ENCODE measurements at places on chromosomes 6 and 20.
A peak's percentile ranks its signal among the peaks of the same experiment; 100 is the strongest.

GRCh38 chr6:37979392-37980221, 160.1 kb downstream of the ZFAND3 start:
- no peak for DNase-seq

DNA sequence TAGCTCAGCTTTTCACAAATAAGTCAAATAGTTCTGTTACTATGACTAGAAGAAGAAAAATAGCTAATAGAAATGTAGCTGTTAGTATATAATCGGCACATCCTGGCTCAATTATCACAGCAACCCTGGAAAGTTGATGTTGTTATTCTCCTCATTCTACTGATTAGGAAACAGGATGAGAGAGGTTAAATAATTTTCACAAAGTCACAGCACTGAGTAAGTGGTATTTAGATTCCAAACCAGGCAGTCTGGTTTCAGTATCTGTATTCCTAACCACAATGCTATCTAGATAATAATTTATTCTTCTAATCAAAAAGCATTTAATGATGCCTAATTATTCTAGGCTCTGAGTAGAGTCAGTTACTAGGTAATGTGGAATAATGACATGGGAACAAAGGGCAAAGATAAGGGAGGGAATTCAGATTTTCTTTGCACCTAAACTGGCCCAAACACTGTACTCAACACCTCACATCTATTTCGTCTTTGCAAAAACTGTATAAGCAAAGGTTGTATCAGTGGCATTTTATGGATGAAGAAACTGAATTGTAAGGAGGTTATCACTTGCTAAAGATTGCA, 51.3 kb downstream of the PDE7B start:
- DNase-seq: no peak

GRCh38 chr6:90887764-90888163, 300.9 kb upstream of the MAP3K7 start:
- DNase-seq: no peak

DNA sequence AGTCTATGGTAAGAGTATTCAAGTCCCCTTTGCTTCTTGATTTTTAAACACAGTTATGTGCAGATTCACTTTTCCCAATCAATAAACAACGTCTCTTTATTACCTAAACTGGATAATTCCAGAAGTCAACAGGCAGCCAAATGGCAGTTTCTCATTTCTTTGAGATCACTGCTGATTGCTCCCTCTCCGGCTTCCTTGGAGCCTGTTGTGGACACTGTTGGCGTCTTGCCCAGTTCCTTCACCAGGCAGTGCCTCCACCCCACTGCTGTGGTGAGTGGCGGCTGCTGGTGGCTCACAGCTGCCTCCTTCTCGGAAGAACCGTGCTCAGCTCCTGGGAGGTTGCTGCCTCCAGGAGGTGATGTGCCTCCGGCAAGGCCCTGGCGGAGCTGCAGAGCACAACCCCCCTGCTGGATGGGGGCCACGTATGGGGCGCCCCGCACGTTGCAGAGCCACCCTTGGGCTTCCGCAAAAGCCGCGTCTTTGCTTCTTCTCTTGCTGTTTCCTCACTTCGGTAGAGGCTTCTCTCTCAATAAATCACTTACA, 105.1 kb upstream of the CNKSR3 start:
- no peak for DNase-seq

GRCh38 chr6:111716325-111716724, 110.6 kb upstream of the TRAF3IP2 start:
- no peak for DNase-seq

GRCh38 chr6:163415620-163416556, 1.4 kb downstream of the QKI start:
- peak; percentile 20 for DNase-seq

DNA sequence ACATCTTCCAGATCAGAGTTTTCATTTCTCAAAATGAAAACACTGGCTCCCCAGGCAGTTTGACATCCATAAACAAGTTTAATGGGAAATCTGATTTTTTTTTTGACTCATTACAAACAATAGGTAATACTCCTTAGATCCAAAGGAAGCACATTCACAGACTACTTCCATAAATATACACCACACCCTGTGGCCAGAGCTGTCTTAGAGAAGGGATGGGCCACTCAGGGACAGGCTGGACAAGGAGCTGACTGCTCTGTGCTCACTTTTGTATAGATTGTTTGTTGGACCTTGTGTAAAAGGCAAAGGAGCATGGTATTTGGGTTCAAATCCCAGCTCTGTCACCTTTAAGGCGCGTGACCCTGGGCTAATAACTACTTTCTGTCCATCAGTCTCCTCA, 12.8 kb upstream of the DDO start:
- DNase-seq: no peak

DNA sequence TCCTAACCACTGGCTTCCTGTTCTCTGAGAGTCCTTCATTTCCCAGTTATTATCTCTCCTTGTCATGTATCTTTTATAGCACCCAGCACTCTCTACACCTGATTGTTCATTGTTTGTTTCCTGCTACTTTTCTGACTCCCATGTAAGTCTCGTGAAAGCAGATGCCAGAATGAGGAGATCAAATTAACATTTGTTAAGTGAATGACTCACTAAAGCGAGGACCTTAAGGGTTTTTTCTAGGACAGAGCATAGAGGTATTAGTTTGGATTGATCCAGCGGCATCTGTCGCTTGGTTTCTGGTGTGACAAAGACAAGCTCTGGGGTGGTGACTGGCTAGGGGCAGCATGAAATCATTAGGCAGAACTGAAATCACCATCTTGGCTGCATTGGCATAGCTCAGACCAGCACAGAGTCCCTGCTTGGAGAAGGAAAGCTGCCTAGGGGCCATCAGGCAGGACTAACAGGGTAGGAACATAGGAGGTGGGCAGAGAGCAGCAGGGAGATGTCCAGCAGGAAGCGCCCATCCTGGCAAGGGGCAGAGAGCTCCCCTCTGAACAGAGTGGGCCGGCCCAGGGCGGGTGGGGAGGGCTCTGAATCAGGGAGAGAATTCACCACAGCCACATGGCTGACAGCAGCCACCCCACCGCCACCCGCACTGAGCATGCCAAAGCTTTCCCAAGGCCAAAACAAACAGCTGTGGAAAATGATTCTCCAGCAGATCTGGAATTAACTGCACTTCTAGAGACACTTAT, 97.1 kb upstream of the CEP85L start:
- DNase-seq: no peak

DNA sequence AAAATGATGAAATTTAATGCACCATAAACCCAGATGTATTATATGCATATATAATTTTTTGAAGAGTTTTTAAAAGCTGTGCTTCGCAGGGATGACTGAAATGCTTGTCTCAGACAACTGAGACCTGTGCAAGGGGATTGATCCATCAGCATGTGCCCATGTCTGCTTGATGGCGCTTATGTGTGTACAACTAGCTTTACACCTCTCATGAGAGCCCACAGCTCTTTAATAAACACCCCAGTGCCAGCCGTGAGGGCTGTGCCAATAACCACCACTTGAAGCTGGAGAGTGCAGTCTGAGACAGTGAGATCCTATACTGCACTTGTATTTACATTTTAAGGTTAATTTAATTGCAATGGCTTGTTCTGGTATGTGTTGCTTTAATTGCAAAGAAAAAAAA, 225.5 kb downstream of the BCKDHB start:
- DNase-seq: no peak

DNA sequence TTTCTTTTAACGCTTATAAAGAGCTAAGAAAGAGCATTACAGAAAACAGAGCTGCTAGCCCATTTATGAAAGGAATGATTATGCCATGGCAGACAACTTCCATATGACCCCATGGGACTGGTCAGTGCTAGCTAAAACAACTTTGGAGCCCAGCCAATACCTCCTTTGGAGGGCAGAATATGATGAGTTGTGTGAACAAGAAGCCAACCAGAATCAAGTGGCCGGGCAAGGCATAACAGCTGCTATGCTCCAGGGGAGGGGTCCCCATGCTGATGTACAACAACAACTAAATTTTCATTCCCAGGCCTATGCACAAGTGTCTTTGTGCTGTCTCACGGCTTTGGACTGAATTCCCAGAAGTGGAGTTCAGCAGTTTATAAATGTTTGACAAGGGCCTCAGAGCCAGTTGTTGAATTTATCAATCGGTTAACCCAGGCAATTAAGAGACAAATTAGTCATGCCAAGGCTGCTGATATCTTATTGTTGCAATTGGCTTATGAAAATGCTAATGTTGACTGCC, 65.0 kb upstream of the ASCC3 start:
- no peak for DNase-seq

DNA sequence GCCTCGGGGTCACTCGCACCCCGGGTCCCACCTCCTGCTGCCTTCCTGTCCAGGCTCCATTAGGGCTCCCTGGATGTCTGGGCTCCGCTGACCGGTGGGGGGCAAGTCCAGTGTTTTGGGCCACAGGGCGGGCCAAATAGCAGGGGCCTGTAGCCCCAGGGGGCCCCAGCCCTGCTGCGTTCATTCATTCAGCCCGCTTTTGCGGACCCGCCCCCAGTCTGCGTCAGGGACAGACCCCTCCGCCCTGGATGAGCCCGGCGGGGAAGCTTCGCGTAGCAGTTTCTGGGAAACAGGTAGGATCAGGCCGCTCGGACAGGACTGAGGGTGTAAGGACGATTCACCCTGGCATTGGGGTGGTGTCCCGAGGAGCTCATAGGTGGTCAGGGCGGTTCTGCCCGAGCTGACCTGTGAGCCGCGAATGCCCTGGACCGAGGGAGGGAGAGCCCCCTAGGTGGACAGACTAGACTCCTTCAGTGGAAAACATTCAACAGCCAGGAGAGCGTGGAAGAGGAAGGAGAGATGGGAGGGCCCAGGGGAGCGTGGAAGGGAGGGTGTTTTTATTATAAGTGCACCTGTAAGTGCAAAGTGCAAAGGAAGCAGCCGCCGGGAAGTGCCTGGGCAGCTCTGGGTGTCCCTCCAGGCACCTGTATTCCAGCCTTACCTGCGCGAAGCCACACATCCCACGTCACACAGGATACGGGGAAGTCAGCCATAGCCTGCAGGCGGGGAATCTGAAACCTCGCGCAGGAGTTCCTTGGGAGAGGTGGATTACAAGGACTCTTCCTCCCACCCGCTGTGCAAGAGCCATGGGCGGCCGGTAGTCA, 662 bp downstream of the ENTPD6 start:
- DNase-seq: no peak

DNA sequence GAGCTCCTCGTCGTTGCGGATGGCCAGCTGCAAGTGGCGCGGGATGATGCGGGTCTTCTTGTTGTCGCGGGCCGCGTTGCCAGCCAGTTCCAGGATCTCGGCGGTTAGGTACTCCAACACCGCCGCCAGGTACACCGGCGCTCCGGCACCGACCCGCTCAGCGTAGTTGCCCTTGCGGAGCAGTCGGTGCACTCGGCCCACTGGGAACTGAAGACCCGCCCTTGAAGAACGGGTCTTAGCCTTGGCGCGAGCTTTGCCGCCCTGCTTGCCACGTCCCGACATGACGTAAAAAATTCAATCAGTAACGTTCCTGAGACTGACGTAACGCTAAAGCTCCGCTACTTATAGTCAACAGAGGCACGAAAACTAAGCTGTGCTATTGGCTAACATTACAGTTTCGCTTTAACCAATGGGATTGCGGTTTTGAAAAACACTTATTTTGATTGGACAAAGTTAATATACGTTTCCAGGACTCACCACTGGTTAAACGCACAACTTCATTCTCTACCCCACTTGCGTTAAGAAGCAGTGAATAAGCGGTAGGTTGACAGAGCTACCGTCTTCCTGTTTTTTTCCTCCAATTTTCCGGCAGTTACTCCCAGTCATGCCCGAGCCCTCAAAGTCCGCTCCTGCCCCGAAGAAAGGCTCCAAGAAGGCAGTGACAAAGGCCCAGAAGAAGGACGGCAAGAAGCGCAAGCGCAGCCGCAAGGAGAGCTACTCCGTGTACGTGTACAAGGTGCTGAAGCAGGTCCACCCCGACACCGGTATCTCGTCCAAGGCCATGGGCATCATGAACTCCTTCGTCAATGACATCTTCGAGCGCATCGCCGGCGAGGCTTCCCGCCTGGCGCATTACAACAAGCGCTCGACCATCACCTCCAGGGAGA, 73.9 kb downstream of the OR2B2 start:
- peak; percentile 58 for DNase-seq

DNA sequence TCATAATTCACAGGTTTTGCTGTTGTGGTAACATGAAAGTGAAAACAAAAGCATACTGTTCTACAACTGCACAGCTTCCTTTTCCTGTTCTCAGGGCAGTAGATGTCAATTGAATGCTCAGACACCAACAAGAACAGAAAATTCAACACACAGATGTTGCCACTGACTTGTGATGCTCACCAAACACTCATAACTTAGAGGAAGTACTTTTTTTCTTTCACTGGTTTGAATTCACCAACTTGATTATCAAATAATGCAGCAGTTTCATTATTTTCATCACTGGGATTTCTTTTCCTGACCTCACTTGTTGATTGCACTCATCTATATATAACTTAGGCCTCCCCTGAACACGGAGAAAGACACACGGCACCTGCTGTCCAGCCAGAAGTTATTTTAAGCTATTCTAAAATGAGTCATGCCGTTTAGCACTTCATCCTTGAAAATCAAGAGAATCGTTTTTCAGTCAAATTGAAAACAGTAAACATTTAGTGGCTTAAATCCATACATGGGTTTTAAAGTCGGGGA, 949 bp downstream of the TXLNB start:
- no peak for DNase-seq

DNA sequence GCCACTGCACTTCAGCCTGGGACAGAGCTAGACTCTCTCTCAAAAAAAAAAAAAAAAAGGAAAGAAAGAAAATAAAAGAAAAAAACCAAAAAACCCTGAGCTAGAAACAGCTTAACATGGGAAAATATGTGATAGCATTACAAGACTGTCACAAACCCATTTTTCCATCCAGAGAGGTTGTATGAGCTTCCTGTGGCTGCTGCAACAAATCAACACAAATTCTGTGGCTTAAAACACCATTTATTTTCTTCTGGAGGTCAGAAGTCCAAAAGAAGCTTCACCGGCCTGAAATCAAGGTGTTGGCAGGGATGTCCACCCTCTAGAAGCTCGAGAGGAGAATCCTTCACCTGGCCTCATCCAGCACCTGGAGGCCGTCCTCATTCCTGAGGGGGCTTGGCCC, 21.7 kb upstream of the SSR1 start:
- DNase-seq: no peak

GRCh38 chr6:96116674-96117073, 100.9 kb downstream of the FUT9 start:
- DNase-seq: no peak

- no peak for DNase-seq
Measured at GRCh38 chr6:33160728-33161344, 31.4 kb downstream of the COL11A2 start.

- no peak for DNase-seq
Measured at GRCh38 chr20:17708675-17709360, 9.1 kb downstream of the BANF2 start.

GRCh38 chr20:23028392-23028791, 6.7 kb upstream of the SSTR4 start:
- no peak for DNase-seq

- no peak for DNase-seq
Measured at GRCh38 chr6:156595476-156595875, 181.7 kb upstream of the ARID1B start.

DNA sequence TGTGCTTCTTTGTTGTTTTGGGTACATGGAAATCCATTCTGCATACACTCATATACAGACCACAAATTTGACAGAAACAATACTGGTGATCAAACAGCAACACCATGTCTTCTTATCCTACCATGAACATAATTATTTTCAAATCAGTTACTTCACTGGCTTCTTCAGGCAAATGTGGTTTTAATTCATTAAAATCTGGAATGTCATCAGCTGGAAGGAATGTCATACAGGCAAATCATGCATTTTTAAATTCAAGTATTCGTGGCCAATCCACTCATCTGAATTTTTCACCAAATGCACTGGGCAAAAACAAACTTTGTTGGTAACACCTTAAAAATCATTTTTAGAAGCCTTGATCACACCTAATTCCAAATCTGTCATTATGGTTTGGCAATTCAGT, 59.3 kb downstream of the KIF6 start:
- DNase-seq: no peak

GRCh38 chr6:145761584-145761983, 26.3 kb upstream of the EPM2A start:
- no peak for DNase-seq

Data from activated T-helper 9 cell treated with anti-CD3 and anti-CD28 coated beads, Interleukin-2, amount 50 U/mL, for 16 hours (primary cell).